ENCODE measurements at places on chromosomes 3 and 15.

GRCh38 chr3:37129871-37130270, 44.5 kb downstream of the LRRFIP2 start:
- DNase-seq: no peak

DNA sequence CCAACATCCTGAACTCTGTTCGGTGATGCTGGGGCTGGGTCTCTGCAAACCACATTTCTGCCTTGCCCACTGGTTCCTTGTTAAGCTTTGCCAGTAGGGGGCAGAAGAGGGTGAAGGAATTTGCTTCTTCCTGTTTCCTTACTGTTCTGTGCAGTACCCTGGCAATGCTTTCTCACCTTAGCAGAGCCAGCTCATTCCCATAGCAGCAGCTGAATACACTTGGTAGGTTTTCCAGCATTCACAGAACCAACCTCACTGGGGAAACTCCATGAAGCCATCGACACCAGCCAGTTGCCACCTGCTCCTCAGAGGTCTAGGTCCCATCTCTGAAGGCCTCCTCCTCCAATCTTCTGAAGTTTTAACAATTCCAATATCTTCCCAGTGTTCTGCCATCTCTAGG, 308.4 kb downstream of the PDCD6IP start:
- no peak for DNase-seq

GRCh38 chr3:141333836-141334626, 34.3 kb upstream of the ZBTB38 start:
- no peak for DNase-seq

DNA sequence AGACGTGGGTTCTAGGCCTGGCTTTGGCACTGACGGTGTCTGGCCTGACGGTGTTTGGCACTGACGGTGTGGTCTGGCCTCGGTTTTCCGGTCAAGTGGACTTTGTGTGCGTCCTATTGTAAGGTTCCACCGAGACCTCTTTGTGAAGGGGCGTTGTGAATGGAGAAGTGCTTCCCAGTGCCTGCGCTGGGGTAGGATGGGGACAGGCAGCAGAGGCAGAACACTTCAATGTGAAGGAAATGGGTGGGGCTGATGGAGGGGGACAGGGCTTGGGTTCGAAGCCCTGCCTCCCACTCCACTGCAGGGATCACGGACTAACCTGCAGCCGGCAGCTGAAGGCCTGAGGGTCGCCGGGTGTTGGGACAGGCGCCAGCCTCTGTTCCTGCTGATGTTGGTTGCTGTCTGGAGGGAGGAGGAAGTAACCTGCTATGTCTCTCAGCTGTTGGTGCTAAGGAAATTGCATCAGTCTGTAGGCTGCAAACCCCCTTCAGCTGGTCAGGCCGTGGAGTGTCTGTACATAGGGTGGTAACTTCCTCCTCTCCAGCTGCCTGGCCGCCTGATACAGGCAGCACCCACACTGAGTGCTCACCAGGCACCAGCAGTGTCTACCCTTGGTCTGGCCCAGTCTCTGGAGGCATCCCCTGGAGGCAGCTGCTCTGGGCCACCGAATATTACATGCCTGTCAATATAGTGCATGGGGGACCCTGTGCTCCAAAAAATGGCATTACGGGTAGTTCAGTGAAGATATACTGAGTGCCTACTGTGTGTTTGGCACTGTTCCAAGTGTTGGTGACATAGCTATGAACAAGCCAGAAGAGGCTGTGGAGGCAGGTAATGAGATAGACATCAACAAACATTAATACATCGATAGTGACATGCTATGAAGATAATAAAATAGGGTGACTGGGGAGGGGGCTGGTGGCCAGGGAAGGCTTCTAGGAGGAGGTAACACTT, 1.1 kb downstream of the TM6SF1 start:
- DNase-seq: no peak

GRCh38 chr3:54262541-54262940, 140.2 kb downstream of the CACNA2D3 start:
- no peak for DNase-seq
